ENCODE measurements at places on chromosomes 13 and 19.

DNA sequence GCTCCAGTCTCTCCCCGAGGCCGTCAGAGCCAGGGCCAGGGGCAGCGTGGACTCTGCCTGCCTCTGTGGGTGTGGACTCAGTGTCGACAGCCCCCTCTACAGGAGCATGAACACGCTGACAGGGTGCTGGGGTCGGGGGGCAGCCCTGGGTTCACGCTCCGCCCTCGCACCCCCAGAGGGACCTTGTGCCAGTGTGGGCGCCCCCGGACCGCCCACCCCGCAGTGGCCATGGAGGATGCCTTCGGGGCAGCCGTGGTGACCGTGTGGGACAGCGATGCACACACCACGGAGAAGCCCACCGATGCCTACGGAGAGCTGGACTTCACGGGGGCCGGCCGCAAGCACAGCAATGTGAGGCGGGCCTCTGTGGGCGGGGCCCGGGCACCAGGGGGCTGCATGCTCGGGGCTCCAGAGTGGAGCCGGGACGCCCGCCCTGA is 8.3 kb downstream of the TRPM4 start:
- DNase-seq = no peak

DNA sequence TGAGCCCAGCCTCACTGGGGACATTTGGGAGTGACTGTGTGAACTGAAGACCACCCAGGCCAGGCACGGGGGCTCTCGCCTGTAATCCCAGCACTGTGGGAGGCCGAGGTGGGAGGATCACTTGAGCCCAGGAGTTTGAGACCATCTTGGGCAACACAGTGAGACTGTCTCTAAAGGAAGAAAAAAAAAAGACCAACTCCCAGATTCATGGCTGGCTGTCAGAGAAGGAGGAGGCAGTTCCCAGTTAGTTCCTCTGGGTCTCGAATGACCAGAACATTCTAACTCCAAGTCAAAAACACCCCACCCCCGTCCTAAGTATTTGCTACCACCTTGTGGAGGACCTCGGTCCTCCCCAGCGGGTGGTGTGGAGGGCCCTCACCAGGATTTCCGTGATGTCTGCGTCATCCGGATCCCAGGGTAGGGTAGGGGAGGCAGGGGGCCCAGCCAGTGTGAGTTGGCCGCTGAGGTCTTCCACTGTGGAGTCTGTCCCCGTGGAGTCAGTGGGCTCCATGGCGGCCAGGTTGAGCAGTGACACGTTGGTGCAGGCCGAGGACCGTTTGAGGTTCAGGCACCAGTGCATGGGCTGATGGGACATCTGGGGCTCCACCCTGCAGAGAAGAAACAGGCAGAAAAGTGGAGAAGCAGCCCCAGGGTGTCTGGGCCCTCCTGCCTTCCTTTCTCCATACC is 1.3 kb downstream of the TSKS start:
- no peak for DNase-seq

DNA sequence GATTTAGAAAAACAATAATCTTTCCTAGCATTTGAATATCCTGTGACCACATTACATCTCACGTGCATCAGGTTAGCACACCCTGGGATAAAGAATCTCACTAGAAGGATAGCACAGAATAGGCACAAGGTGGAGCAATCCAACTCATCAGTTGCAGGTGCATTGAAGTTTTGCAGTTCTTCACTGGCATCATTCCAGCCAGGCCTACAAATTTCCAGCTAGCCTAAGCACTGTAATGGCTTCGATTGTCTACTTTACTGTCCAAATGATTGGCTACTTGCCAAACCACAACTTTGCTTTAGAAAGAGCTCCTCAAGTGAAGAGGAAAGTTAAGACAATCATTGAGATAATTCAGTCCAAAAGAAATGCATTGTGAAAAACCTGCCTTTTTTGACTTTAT is 89.5 kb downstream of the SPRY2 start:
- DNase-seq = no peak

DNA sequence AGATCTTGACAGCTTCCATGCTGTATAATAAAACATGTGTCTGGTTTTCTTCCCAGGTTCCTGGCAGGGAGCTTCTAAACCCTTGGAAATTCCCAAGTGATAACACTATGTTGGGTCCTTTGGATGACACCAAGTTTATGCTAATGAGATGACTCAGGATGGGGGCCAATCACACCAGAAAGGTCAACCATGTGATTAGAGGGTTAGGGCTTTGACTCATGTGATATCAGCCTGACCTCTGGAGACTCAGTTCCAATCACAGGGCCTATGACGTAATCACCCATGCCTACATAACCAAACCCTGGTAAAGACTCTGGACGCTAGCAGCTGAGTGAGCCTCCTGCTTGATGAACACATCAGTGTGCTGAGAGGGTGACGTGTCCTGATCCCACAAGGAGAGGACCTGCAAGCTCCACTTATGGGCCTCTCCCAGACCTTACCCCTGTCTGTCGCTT is 203.6 kb downstream of the DCLK1 start:
- no peak for DNase-seq

GRCh38 chr13:110359840-110360301 is 52.8 kb downstream of the COL4A2 start:
- DNase-seq = no peak

DNA sequence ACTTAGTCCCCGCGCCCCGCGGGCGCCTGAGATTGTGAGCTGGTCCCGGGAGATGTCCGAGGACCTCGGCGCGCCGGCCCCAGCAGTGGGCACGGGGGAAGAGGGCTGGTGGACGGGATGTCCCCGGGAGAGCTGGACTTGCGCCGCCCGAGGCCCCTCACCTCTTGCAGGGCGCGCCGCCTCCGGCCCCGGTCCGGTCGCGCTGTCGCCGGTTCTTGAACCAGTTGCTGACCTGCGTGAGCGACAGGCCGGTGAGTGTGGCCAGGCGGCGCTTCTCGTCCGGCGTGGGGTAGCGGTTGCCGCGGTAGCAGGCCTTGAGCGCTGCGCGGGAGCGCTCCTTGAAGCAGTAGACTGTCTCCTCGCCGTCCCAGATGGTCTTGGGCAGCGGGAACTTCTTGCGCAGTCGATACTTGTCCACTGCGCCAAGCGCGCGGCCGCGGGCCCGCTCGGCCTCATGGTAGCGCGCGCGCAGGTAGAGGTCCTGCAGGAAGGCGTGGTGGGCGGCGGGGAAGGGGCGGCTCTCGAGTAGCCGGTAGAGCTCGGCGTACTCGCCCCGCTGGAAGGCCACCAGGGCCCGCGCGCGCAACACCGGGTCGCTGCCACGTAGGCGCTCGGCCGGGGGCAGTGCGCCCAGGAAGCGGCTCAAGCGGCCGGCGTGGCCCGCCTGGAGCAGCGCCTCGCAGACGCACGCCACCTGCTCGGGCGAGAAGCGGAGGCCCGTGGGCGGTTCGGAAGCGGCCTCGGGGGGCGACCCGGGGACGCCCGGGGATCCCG is 984 bp downstream of the SIX5 start:
- no peak for DNase-seq

GRCh38 chr19:5803752-5804515 is 933 bp upstream of the NRTN start:
- peak; percentile 88 for DNase-seq

GRCh38 chr19:42246143-42246921 is 3.9 kb upstream of the GSK3A start:
- DNase-seq = no peak

GRCh38 chr19:10617409-10618121 is 7.8 kb upstream of the SLC44A2 start:
- no peak for DNase-seq

- no peak for DNase-seq
These were observed 141.5 kb downstream of the STK24 start for GRCh38 chr13:98435376-98435775.

- no peak for DNase-seq
These were observed 14.2 kb downstream of the ARHGEF1 start for GRCh38 chr19:41897181-41897580.

DNA sequence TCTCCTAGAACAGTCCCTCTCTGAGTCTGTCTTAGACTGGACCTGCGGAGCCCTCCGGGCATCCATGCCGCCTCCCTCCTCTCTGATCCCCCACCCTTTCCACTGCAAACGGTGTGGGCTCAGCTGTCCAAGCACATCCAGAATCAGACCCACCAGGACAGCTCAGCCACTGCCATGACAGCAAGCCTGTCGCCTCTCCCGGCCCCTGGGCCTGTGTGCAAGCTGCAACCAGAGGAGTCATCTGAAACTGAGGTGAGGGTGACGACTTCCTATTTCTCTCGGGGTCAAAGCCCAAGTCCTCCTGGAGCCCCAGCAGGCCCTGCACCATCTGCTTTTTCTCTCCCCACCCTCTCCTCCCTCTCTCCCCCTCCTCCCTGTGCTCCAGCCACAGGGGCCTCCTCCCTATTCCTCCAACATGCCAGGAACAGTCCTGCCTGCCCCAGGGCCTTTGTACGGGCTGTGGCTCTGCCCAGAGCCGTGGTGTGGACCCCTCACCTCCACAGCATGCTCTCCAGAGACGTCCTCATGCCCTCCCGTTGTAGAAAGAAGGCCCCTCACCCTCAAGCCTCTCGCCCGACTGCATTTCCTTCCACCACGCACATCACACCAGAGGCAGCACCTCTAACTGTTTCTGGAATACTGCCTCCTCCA is 23.5 kb upstream of the MYDGF start:
- DNase-seq = no peak

DNA sequence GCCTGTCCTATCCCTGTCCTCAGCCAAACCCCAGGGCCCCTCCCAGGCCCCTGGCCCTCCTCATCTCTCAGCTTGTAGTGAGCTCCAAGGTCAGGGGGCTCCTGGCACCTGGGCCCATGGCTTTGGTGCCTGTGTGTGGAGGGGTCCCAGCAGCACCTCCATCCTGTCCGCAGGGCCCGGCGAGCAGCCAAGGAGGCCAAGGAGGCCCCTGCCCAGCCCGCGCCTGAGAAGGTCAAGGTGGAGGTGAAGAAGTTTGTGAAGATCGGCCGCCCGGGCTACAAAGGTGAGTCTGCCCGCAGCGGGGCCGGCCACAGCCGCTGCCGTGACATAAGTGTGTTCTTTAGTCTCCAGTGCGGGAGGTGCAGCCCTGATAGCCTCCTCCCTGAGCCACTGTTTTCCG is 3.9 kb upstream of the AMH start:
- DNase-seq = no peak

DNA sequence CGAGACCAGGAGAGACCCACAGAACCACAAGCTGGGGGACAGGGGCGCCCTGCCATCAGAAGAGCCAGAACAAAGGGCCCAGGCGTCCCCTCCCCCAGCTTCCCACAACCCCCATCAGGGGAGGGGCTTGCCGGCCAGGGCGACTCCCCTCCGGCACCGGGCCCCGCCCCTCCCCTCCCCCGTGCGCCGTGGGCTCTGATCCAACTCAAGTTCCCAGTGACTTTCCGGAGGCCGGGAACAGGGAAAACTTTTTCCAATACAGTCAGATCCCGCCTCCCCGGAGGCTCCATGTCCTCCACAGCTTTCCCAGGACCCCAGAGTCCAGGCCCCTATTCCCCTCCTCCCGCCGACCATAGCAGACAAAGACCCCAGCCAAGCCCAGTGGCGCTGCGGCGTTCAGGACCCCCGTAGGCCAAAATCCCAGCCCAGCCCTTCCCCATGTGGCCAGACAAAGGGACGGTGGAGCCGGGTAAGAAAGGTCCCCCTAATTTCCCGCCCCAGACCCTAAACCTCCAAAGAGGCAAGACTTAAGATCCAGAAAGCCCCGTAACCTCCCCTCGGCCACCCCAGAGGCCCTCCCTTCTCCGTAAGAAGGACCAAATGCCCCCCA is 673 bp downstream of the TEAD2 start:
- no peak for DNase-seq

DNA sequence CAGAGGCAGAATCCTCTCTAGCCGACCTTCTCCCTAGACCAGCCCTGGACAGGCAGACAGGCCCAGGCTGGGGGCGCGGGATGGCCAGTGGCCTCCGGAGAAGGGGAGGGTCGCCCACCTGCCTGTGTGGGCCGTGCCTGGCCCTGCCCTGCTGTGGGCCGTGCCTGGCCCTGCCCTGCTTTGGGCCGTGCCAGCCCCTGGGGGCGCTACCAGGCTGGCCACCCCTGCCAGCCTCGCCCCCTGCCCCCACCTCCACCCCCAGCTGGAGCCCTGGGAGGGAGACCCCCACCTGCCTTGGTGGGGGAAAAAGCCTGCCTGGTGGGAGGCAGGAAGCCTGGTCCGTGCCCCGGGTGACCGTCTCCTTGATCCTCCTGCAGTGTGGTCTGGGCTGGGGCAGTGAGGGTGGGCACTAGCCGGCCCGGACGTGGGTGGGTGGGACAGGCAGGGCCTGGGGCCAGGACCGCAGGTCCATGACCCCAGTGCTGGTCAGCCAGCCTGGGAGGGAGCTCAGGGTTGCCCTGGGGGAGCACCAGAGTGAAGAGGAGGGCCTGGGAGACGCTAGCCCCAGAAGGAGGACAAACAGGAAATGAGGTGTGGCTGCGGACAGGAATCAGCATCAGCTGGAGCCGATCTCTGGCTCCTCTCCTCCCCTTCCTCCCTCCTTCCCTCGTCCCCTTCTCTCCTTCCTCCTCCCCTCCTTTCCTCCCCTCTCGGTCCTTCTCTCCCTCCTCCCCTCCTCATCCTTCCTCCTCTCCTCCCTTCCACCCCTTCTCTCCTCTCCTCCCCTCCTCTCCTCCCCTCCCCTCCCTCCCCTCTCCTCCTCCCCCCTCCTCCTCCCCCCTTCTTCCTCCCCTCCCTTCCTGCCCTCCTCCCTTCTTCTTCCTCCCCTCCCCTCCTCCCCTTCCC is 5.1 kb upstream of the MKNK2 start:
- DNase-seq = no peak

- DNase-seq = no peak
These were observed 146.9 kb downstream of the TEX29 start for GRCh38 chr13:111467111-111467890.

DNA sequence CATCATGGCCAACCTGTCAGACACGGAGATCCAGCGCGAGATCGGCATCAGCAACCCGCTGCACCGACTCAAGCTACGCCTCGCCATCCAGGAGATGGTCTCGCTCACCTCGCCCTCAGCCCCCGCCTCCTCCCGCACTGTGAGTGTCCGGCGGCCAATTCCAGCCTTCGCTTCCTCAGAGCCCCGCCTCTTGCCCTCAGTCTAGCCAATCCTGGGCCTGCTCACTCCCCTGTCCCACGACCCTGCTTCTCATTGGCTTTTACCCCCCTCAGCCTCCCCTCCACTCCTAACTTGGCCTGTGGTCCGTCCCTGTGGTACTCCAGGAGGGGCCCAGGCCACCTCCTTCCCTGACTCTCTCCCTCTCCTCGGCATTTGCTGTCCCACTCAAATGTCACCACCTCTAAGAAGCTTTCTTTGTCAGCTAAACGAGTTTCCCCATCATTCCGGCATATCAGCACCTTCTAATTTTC is 12.3 kb downstream of the HRC start:
- DNase-seq = no peak

GRCh38 chr13:34246511-34246910 is 428.6 kb downstream of the RFC3 start:
- DNase-seq = no peak
